ENCODE measurements at places on chromosomes 16 and 17.

DNA sequence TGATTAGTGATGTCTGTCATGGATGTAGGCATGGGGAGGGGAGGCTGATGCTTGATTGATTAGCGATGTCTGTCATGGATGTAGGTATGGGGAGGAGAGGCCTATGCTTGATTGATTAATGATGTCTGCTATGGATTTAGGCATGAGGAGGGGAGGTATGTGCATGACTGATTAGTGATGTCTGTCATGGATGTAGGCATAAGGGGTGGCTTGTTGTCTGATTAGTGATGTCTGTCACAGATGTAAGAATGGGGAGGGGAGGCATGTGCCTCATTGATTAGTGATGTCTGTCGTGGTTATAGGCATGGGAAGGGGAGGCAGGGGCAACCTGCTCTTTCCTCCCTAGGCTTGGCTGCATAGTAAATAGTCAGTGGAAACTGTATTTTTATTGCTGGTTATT is 409.4 kb downstream of the HAPSTR1 start:
- DNase-seq: no peak

DNA sequence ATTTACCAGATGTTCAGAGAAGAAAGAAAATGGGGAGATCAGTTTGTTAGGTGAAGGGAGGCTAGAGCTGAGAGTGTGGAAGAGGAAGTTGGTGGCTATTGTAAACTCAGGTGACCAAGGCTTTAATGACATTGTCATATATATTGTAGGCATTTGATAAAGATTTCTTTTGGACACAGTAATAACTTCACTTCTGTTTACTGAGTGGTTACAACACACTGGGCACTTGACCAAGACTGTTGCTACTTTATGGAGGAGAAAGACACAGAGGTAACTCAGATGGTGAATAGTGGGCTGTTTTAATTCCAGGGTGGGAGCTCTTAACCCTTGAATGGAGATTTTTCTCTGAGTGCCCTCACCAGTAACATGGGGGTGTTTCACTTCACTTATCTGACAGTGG is 46.0 kb downstream of the TNRC6A start:
- DNase-seq: no peak

- no peak for DNase-seq
Measured at GRCh38 chr17:1607971-1608320, 20.7 kb downstream of the SLC43A2 start.

- DNase-seq: no peak
Measured at GRCh38 chr16:14509055-14509454, 121.0 kb downstream of the PARN start.

DNA sequence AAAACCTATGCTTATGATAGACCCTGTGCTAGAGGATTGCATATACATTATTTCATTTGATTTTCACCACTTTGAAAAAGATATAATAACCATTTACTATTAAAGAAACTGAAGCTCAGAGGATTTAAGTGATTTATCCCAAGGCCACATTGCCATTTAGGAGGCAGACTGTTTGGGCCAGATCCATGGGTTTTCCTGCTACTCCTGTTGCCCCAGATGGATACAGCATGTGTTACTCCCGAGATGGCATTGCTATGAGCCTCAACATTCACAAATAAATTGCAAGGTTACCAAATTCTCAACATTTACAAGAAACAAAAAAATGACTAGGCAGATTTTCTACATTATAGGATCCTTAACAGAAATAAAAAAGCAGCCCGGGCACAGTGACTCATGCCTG is 322.1 kb upstream of the SOX9 start:
- DNase-seq: no peak

GRCh38 chr16:68481636-68482035 is 33.3 kb upstream of the SMPD3 start:
- DNase-seq: no peak

GRCh38 chr17:2410951-2411350 is 10.1 kb upstream of the MNT start:
- no peak for DNase-seq
